Psoas muscle (tissue), 8 donors: ENCODE measurements at places on chromosomes 5 and 9. TPM values are rescaled to one million over a fixed set of nuclear protein-coding genes. Genes with fewer than 3 reads are reported as not detected.

The C9orf152 gene
- not detected for polyA plus RNA-seq

The ARL14EPL gene
- polyA plus RNA-seq, result 0.03 TPM

The ZFP2 gene
- 4.4 TPM for polyA plus RNA-seq

DNA sequence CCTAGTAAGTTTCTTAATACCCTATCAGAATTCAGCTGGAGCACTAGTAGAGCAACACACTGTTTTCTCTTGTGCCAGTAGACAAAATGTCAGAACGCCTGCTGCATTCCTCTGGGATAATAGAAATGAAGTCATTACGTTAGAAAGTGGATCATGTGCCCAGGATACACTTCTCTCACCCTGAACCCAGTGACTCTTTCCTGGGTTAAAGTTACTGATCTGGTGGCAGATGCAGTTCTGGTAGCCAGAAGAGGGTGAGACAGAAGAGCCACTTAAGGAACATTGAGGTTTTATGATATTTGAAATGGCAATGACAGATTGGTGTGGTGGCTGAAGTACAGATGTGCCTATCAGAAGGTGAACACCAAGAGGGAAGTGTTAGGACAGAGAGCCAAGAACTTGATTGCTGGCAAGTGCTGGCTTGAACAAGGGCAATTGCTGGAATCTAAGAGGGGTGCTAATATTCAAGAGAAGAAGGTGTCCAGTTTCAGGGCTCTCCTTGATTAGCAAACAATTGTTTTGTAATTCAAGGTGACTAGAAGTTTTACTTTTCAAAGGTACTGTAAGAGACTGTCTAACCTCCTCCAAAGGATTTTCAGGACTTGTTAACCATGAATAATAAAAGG is 93.7 kb upstream of the ERBIN start:
- H3K4me3 ChIP-seq, result no peak overlapping the region
- no peaks in the 10 kb centered on the region for H3K27me3 ChIP-seq
- no peak overlapping the region for H3K27ac ChIP-seq
- no peaks in the 10 kb centered on the region for H3K4me1 ChIP-seq
- H3K36me3 ChIP-seq, result no peaks in the 10 kb centered on the region
- no peak for DNase-seq

DNA sequence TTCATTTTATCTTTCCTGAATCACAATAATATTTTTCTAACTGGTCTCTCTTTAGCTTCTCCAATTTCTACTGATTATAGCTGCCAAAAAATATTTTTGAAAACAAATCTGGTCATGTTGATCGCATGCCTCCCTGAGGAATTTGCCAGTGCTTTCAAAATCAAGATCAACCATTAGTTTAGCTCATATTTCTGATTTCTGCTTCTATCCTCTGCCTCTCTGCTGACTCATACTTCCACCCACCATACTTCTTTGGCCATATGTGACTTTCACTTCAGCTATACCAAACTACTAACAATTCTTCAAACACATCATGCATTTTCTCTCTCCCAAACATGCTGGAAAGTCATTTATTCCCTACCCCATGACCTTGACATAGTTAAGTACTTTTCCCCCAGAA is 636.5 kb downstream of the TLE1 start:
- DNase-seq, result no peak
- H3K4me1 ChIP-seq, result no peaks in the 10 kb centered on the region
- H3K27ac ChIP-seq, result no peak overlapping the region
- H3K27me3 ChIP-seq, result no peaks in the 10 kb centered on the region
- H3K36me3 ChIP-seq, result no peaks in the 10 kb centered on the region
- no peak overlapping the region for H3K4me3 ChIP-seq

DNA sequence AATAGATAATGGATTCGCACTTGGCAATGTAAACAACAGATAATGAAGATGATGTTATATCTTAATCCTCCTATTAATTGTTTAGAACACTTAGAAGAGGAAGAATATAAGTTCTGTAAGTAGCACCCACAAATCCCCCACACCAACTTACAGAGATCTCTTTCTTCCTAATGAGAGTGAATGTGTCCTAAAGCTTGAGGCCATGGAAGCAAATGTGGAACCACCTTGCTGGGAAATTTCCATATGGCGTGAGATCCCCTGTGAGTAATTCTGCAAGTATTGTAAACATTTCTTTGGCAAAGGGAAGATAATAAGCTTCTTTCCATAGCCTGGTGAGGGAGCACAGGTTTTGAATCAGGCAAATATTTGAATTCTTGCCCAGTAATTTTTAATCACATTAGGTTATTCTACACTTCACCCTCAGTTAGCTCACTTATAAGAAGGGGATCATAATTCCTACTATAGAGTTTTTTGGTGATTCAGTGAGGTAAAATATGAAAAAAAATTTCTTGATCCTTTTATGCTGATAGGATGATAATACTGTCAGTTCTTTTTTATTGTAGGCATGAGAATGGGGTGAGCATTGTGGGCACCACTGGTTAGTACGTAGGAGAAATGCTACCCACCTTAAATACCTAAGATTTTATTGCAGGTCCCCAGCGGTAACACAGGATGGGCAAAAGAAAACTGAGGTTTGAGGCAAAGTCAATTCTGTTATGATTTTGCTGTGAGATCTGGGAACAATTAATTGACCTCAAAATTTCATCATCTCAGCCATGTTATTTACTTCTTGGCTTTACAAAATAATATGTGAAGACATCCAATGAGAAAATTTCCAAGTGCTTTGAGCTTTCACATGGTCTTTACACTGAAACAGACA is 574.8 kb downstream of the PSAT1 start:
- no peak overlapping the region for H3K27ac ChIP-seq
- no peaks in the 10 kb centered on the region for H3K27me3 ChIP-seq
- H3K36me3 ChIP-seq, result no peaks in the 10 kb centered on the region
- no peaks in the 10 kb centered on the region for H3K4me1 ChIP-seq

DNA sequence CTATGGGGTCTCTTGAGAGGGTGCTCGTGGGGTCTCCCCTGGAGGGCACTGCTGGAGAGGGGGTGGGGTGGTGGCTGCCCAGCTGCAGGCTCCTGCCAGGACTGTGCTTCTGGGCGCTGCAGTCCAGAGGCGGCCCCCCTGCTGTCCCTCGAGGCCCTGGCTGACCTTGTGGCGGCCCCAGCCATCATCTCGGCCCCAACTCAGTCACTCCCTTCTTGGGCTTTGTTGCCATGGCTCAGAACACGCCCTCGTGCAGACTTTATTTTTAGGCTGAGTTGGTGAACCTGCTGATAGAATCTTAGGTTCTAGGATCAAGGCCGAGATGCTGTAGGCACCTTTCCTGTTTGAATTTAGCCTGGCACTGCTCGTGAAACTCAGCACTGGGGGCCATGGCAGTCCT is 22.8 kb downstream of the FBXW5 start:
- H3K36me3 ChIP-seq, result peaks cover 68% of the 10 kb centered on the region
- H3K4me1 ChIP-seq, result peaks cover 21% of the 10 kb centered on the region
- H3K4me3 ChIP-seq, result no peak overlapping the region

DNA sequence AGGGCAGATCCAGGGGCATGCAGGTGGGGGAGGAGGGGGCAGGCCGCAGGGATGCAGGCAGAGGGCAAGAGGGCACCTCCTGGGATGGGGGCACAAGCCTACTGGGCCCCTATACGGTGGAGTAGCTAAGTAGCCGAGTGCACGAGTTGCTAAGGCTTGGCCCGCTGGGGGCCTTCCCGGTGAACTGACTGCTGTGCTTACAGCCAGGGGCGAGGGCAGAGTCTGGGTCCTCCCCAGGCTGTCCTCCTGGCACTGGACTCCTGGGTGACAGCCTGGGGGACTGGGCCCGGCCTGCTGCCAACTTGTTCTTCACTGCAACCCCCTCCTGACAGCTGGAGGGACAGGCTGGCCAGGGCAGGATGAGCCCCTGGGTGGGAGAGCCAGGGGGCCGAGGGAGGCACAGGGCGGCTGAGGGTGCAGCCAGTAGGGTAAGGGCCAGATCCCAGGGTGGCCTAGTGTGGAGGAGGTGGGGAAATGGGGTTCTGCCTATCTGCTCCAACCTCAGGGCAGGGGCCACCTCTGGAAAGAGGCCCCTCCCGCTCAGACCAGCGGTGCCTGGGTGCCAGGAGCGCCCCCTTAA is 1.7 kb upstream of the EGFL7 start:
- peaks cover 58% of the 10 kb centered on the region for H3K27me3 ChIP-seq
- no peaks in the 10 kb centered on the region for H3K4me1 ChIP-seq
- H3K27ac ChIP-seq, result peak overlapping the region; percentile 76
- DNase-seq, result no peak

DNA sequence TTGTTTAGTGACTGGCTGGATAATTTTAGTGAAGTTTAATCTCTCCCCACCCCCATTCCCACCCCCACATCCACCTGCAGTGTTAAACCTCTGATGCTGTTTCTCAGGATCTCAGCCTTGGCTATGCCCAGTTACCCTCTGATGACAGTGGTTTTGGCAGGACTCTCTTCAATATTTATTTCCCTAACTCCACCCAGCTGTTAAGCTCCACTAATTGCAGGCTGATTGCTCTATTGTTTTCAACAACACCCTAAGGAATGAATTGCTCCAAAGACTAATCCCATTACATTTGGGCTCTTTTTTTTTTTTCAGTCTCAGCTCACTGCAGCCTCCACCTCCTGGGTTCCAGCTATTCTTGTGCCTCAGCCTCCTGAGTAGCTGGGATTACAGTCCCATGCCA is 46.3 kb downstream of the PHAX start:
- H3K4me1 ChIP-seq, result no peaks in the 10 kb centered on the region
- no peak overlapping the region for H3K4me3 ChIP-seq
- H3K27ac ChIP-seq, result no peak overlapping the region
- no peaks in the 10 kb centered on the region for H3K36me3 ChIP-seq

DNA sequence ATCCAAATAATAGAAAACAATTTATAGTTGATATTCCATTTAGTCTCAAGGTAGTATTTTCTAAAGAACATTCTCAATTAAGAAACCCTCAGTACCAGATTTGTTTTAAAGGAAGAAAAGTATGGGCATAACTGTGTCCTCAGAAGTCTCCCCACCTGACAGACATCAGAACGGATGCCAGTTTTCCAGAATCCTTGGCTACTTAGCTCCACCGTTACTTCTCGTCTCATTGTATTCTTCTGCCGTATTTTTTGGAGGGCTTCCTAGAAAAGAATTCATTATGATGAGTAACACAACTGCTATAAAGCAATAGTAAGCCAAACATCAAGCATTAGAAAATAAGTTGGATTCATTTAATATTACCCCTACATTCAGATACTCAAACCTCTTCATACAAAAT is 67.8 kb downstream of the DROSHA start:
- no peaks in the 10 kb centered on the region for H3K4me1 ChIP-seq
- no peak overlapping the region for H3K4me3 ChIP-seq
- H3K36me3 ChIP-seq, result peaks cover 90% of the 10 kb centered on the region
- no peaks in the 10 kb centered on the region for H3K27me3 ChIP-seq
- no peak for DNase-seq
- H3K27ac ChIP-seq, result no peak overlapping the region

- H3K27me3 ChIP-seq, result no peaks in the 10 kb centered on the region
- peak overlapping the region; percentile 99 for H3K4me3 ChIP-seq
- peak overlapping the region; percentile 89 for H3K27ac ChIP-seq
- peak; percentile 45 for DNase-seq
These were observed 467 bp downstream of the CNOT6 start for GRCh38 chr5:180494510-180495181.

DNA sequence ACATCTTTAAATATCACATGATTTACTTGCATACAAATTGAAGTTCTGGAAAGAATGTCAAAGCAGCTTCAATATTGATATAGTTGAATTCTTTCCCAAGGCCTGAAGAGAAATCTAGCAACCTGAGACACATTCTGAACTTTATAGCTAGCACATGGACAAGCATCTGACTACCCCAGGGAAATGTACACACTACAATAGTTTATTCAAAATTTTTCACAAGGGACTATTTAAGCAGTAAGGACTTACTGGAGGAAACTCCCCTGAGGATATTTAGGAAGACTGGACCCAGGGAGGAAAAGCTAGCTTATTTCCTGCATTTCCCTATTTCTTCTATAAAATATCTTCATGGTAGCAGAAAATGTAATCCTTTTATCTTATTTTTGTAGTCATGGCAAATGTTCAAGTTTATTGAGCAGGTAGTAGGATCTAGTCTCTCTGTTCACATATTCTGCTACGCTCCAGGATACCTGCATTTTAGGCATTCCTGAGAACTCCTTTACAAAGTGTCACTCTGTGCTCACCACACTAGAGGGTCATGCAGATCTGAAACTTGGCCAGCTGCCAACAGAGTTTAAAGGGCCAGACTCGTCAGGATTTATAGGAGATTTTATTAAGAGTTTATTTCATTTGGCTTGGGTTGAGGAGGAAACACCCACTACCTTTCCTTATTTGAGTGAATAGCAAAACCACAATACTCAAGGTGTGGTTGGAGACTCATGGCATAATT is 348.4 kb upstream of the FTMT start:
- H3K27ac ChIP-seq, result no peak overlapping the region
- no peak for DNase-seq
- H3K4me1 ChIP-seq, result no peaks in the 10 kb centered on the region

- H3K4me3 ChIP-seq, result no peak overlapping the region
- H3K4me1 ChIP-seq, result peaks cover 11% of the 10 kb centered on the region
- no peaks in the 10 kb centered on the region for H3K36me3 ChIP-seq
- DNase-seq, result no peak
These were observed 220.4 kb upstream of the CD180 start for GRCh38 chr5:67416986-67417385.

GRCh38 chr5:39730006-39730405 is 305.2 kb upstream of the DAB2 start:
- H3K27me3 ChIP-seq, result no peaks in the 10 kb centered on the region
- no peak overlapping the region for H3K4me3 ChIP-seq
- DNase-seq, result no peak
- no peaks in the 10 kb centered on the region for H3K4me1 ChIP-seq
- H3K36me3 ChIP-seq, result no peaks in the 10 kb centered on the region

GRCh38 chr5:132342291-132343180 is 27.0 kb upstream of the SLC22A5 start:
- no peaks in the 10 kb centered on the region for H3K27me3 ChIP-seq
- peaks cover 8% of the 10 kb centered on the region for H3K36me3 ChIP-seq
- peak overlapping the region; percentile 53 for H3K27ac ChIP-seq
- H3K4me3 ChIP-seq, result no peak overlapping the region

- no peak overlapping the region for H3K27ac ChIP-seq
- H3K27me3 ChIP-seq, result no peaks in the 10 kb centered on the region
- no peak overlapping the region for H3K4me3 ChIP-seq
- H3K4me1 ChIP-seq, result peaks cover 5% of the 10 kb centered on the region
These were observed 29.1 kb downstream of the ADAMTS2 start for GRCh38 chr5:179316111-179316551.

- H3K4me1 ChIP-seq, result no peaks in the 10 kb centered on the region
- H3K27me3 ChIP-seq, result no peaks in the 10 kb centered on the region
- DNase-seq, result no peak
- no peak overlapping the region for H3K4me3 ChIP-seq
- H3K36me3 ChIP-seq, result no peaks in the 10 kb centered on the region
These were observed 187.6 kb downstream of the COMMD10 start for GRCh38 chr5:116272281-116272941.

GRCh38 chr5:157143127-157143971 is 684 bp upstream of the MED7 start:
- H3K36me3 ChIP-seq, result no peaks in the 10 kb centered on the region
- H3K27ac ChIP-seq, result peak overlapping the region; percentile 97
- H3K4me1 ChIP-seq, result peaks cover 8% of the 10 kb centered on the region

GRCh38 chr9:134670042-134670525 is 28.5 kb downstream of the COL5A1 start:
- H3K36me3 ChIP-seq, result no peaks in the 10 kb centered on the region
- no peak overlapping the region for H3K4me3 ChIP-seq
- no peak for DNase-seq
